ENCODE measurements at places on chromosomes 6 and 20.

- DNase-seq = peak; percentile 5
Observed at GRCh38 chr6:142183351-142183750, 36.3 kb downstream of the VTA1 start.

GRCh38 chr6:90249458-90249857, 47.2 kb downstream of the BACH2 start:
- DNase-seq = no peak

GRCh38 chr20:8646033-8646441, 422.9 kb upstream of the PLCB4 start:
- DNase-seq = no peak

- DNase-seq = no peak
Observed at GRCh38 chr20:44743916-44744655, 1.6 kb upstream of the KCNK15 start.

DNA sequence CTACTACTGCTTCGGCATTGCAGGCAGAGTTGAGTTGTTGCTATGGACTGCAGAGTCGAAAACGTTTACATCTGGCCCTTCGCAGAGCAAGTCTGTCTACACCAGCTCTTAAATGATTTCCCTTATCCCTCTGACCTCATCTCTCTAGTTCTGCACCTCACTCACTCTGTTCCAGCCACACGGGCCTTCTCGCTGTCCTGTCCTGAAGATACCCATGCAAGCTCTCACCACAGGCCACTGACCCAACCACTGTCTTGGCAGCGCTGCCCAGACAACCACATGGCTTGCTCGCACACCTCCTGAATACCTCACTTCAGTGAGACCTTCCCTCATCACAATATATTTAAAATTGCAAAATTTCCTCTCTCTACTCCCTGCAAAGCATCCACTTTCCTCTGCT, 31.4 kb downstream of the B4GALT5 start:
- DNase-seq = no peak

GRCh38 chr20:25025986-25026605, 31.8 kb downstream of the ACSS1 start:
- DNase-seq = peak; percentile 6

DNA sequence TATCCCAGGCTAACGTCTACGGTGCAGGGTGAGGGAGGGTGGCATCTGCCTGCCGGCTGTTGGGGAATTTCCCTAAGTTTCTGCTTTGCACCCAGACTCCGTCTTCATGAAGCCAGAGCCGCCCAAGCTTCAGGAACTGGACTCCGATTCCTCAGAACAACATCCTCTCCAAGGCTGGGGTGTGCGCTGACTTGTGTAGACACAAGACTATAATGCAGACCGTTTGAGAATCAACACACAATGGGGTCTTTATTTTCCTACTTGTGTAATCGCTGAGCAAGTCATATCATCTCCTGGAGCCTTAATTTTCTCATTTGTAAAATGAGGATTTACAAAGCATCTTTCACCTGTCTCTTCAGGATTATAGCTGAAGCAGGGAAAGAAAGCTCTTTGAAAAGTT, 160.5 kb upstream of the AGPAT4 start:
- no peak for DNase-seq

DNA sequence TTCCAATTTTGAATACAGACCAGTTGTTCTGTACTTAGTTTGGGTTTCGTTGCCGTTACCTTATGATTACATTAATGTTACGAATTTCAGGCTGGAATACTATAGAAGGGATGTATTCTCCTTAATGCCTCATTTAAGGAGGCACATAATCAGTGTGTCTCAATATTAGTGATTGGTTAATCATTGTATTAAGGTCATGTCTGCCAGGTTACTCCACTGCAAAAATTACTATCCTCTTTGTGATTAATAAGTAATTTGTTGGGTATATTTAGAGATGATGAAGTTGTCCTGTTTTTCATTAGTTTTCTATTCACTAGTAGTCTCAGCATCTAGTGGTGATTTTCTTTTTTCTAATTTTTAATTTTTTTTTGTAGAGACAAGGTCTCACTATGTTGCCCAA, 66.3 kb downstream of the CBFA2T2 start:
- DNase-seq = no peak

- DNase-seq = no peak
Observed at GRCh38 chr6:15462256-15462655, 200.6 kb downstream of the DTNBP1 start.

- no peak for DNase-seq
Observed at GRCh38 chr6:128855581-128856085, 27.3 kb upstream of the LAMA2 start.

- peak; percentile 58 for DNase-seq
Observed at GRCh38 chr6:17986656-17987446, 584 bp downstream of the KIF13A start.

DNA sequence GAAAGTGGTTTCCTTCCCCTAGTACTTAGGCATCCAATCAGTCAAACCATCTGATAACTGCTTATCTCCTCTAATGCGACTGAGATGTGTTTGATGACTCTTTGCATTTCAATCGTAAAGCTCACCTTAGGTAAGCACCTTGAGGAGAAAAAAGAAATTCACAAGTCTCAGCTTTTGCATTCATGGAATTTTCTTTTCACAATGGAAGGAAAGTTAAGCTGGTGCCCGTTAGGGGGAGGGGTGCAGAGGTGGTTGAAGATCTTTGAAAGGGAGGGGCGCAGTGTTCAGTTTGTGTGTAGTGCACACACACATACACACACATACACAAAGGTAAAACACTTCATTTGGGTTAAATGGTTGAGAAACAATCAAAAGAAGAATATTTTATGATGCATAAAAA, 87.1 kb upstream of the SALL4 start:
- DNase-seq = no peak

DNA sequence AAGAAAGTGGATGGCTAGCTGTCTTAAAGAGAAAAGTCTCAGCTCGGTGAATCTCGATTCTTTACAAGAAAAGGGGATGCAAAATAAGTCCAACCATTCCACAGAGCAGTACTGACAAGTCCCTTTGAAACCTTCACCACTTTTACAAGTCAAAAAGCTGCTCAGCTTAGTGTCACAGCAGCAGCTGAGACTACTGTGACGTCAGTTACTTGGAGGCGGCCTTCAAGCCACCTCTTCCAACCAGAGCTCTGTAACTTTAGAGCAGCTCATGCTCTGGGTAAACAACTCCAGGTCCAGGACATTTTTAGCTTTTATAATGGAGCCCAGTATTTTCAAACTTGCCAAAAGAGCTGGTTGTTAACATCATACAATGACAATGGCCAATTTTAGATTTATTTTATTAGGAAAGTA, at the start of gene KIAA0408:
Gene KIAA0408, minus strand, starts transcription at position 159 of the 411 bp plus-strand sequence. CDS start 5,408 bp downstream, outside the sequence.
- DNase-seq = no peak

GRCh38 chr20:58753267-58753921, 60.8 kb downstream of the NPEPL1 start:
- no peak for DNase-seq
